ENCODE measurements at places on chromosomes 5 and 9.

GRCh38 chr9:116991051-116991450, 303.9 kb downstream of the TRIM32 start:
- DNase-seq, result no peak

DNA sequence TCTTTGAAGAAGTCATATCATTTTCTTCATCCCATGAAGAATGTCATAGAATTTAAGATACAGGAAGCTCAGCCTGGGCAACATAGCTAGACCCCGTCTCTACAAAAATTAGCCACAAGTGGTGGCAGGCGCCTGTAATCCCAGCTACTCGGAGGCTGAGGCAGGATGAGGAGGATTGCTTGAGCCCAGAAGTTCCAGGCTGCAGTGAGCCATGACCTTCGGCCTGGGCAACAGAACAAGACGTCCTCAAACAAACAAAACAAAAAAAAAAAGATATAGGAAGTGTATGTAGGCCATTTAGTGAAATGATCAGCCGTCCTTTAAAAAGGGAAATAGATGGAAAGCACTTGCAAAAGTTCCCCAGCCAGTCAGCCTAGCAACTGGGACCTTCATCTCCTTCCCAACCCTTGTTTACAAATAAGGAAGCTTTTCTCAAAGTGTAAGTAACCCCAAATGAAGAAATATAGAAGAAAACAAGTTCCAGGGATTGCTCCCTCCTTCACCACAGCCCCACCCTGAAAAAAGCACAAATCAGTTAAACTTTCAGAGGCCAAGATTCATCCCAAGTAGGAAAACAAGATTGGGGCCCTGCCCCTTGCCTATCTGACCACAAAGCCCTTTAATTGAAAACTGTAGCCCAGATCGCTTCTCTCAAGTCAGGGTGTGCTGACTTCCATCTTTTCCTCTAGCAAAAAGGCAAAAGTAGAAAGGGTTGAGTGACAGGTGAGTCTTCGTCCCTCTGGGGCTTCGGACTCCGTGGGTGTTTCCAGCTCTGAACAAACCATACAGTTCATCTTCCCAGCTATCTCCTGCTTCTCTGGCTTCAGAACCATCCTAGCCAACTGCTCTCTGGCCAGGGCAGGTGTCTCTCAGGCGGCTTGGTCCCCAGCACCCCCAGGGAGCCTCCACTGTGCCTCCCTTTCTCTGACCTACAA, 1.2 kb downstream of the SLC31A2 start:
- DNase-seq, result no peak

DNA sequence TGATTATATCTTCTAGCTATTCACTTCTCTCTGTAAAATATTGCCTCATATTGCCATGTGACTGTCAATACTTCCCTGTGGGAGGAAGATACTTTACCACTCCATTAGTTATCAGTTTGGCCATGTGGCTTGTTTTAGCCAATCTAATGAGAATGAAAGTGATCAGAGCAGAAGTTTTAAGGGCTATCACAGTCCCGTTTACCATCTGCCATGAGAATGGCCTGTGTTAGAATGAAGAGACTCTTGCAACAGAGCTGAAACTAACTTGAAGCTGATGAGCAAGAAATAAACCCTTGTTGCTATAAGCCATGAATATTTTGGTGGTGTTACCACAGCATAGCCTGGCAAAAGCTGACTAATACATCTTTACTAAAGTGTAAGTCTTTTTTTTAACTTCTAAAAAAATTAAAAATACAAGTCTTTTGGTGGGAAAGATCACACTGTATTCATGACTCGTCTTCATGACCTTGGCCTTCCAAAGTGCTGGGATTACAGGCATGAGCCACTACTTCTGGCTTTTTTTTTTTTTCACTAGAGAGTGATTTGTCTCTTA, 68.0 kb upstream of the CTNNA1 start:
- DNase-seq, result no peak

DNA sequence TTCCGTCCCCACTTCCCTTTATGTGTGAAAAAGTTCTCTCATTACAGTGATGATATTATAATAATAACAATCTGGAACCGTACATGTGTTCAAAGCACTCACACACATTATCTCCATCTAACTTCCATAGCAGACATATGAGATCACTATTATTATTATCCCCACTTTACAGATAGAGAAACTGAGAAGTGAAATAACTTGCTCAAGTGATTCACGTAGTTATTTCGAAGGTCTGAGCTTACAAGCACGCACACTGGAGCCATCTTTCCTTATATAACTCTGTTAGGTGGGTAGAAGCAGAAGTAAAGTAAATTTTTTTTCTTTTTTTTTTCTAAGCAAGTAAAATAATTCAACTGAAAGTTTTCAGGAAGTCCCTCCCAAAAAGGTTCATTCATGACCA, 62.9 kb upstream of the PTGER4 start:
- DNase-seq, result no peak

DNA sequence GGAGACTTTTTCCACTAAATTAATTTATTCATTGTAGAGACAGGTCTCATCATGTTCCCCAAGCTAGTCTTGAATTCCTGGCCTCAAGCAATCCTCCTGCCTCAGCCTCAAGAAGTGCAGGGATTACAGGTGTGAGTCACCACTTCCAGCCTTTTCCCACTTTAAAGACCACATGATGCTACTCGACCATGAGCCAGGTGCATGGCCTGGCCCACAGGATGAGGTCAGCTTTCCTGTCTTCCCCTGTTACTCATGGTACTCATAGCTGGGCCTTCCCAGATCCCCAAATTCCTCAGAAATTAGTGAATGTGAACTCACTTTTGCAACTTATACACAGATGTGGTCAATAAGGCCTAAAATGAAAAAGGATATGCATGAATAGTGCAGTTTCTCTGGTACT, 395.9 kb downstream of the SEMA5A start:
- DNase-seq, result no peak

DNA sequence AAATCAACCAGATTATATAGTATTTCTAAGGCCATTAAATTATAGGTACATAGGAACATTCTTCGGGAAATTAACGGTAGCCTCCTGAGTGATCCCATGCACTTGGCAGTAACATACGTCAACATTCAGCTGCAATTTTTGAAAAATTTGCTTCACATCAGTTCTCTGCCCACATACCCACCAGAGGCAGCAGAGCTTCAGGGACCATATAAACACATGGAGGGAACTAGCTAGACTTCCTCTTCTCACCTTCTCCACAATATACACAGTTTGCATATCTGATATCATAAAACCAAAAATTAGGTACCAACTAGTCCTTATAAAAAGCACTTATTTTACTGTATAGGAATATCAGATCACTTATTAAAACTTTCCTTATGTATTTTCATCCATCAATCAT, 4.8 kb downstream of the PSIP1 start:
- DNase-seq, result no peak

DNA sequence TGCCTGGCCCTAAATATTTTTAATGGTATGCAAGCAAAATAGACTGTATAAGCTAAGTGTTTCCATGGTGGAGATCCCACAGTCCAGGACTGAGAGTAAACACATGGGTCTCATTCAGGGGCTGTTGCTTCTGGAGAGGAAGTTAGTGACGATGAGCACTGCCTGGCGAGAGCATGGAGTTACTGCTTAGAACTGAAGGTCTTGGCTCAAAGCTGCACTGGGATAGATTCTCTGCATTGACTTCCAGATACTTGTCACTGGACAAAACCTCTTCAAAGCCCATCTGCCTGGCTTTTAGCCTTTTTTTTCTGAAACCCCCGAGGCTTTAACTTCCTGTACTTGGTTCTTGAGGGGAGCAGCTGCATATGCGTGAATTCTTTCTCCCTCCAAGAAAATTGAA, 39.2 kb downstream of the GPR107 start:
- no peak for DNase-seq

GRCh38 chr5:32711362-32711680, 200 bp downstream of the NPR3 start:
- DNase-seq, result no peak

GRCh38 chr5:129670957-129671500, 76.9 kb upstream of the MINAR2 start:
- no peak for DNase-seq

DNA sequence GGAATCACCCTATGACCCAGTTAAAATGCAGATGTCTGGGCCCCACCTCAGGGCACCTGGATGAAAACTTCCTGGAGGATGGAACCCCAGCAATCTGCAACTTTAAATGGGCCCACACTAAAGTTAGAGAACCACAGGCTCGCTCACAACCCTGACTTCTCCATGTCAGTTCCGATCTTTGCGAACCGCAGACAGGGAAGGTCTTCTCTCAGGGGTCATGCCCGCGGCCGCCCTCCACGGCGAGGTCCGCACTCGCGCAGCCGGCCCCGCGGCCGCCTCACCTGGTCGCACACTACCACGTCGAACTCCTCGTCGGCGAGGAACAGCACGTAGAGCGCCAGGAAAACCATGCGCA, 499 bp downstream of the ALG2 start:
- DNase-seq, result no peak

DNA sequence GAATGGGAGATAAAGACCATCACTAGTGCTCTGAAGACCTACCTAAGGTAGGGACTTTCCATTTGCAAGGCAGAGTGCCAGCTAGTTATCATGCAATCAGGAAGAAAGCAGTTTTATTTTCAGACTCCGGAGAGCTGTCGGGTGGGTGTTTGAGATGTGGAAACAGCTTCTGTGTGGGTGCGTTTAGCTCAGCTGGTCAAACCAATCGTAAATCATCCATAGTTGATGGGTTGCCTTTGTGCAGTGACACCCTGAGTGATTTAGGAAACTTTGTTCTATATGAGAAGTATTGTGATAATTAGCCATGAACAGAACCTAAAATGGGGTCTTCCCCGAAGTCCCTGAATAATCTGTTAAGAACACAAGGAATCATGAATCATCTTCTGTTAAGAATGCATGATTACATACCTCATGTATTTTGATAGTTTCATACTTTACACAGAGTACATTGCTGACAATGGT, 284.3 kb downstream of the ARHGAP26 start:
- DNase-seq, result no peak

- DNase-seq, result no peak
Measured at GRCh38 chr5:111865356-111865755, 108.4 kb upstream of the NREP start.

GRCh38 chr5:22852807-22853660, at the start of gene CDH12:
CDH12 (minus strand) TSS chr5:22853344.
- no peak for DNase-seq

DNA sequence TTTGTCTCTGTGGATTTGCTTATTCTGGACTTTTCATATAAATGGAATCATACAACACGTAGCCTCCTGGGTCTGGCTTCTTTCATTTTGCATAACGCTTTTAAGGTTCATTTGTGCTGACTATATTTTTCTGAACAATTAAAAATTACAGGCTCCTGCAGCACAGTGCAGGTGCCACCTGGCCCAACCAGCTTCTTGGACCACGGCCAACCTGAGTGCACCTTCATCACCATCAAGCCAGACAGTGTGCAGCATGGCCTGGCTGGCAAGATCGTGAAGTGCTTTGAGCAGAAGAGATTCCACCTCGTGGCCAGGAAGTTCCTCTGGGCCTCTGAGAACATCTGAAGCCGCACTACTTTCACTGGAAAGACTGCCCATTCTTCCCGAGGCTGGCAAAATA, 53.5 kb upstream of the COL15A1 start:
- peak; percentile 30 for DNase-seq

DNA sequence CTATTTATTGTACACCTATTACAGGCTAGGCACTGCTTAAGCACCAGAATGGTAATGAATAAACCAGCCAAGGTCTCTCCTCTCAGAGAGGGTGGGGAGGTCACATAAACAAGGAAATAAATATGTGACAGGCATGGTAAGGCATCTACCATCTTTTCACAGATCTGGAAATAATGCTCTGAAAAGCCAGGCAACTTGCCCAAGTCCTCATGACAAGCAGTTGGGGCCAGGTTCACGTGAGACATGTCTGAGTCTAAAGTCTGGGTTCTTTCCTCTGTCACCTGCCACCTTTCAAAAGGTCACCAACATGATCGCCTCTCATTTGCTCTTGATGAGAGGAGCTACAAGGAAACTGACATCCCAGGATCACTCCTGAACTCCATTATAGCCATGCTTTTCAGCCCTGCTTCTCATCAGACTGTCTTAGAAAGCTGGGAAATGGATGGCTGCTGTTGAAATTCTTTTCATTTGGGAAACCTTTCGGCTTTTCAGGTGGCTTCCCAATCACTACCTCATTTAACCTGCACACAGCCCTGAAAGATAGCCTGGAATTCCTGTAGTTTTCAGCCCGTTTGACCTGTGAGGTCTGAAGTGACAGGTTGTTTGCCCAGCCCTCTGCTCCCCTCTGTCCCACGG, 123.1 kb downstream of the CRB2 start:
- DNase-seq, result no peak

- no peak for DNase-seq
Measured at GRCh38 chr5:125006011-125006685, 259.7 kb upstream of the ZNF608 start.

DNA sequence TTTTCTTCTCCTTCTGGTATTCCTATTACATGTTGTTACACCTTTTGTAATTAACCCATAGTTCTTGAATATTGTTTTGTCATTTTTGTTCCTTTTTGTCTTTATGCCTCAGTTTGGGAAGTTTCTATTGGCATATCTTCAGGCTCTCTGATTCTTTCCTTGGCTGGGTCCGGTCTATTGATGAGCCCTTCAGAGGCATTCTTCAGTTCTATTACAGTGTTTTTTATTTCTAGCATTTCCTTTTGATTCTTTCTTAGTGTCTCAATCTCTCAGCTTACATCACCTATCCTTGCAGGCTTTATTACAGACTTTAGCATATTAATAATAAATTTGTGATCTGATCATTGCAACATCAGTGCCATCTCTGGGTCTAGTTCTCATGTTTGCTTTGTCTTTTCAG, 33.8 kb downstream of the PHF2 start:
- no peak for DNase-seq

GRCh38 chr5:110590187-110590586, 136.3 kb downstream of the TMEM232 start:
- DNase-seq, result no peak

Data from NCI-H1048 (cell line).